ENCODE measurements at places on chromosomes 4 and X.

DNA sequence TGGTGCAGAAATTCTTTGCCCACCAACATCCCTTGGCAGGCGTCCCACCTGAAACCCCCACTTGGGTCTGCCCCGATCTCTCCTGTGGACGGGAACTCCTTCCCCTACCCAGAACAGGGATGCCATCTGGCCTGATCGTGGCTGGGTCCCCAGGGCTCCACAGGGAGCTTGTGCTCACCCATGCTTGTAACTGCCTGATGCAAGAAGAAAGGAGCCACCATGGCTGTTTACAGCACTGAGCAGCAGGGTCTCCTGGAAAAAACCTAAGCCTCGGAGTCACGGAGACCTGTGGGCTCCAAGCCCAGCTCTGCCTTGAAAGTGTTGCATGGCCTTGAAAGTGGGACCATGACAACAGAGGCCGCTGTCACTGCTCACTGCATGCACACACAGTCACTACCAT, 101.5 kb upstream of the AFAP1 start:
- DNase-seq = no peak

- DNase-seq = no peak
Measured at GRCh38 chr4:104677116-104677515, 182.4 kb upstream of the CXXC4 start.

GRCh38 chrX:109345856-109346255, 136.0 kb downstream of the GUCY2F start:
- no peak for DNase-seq

GRCh38 chr4:25532591-25532990, 123.1 kb upstream of the SLC34A2 start:
- DNase-seq = no peak

DNA sequence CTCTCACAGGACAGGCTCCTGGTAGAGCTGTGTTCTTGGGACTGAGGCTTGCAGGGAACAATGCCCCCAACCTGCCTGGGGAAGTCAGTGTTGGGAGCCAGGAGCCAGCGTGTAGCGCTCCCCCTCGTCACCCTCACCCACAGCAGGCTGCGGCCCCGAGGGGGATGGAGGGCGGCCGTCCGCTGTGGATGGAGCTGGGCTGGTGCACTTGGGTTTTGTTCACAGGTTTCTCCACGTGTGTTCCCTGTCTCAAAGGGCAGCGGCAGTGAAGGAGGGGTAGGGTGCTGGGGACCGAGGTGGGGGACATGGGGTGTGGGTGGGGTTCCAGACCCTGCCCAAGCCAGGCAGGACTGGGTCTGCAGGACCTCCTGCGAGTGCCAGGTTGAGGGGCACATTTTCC, 69.1 kb downstream of the RGS12 start:
- DNase-seq = no peak

- DNase-seq = no peak
Measured at GRCh38 chr4:45063696-45064095, 337.3 kb upstream of the GNPDA2 start.

DNA sequence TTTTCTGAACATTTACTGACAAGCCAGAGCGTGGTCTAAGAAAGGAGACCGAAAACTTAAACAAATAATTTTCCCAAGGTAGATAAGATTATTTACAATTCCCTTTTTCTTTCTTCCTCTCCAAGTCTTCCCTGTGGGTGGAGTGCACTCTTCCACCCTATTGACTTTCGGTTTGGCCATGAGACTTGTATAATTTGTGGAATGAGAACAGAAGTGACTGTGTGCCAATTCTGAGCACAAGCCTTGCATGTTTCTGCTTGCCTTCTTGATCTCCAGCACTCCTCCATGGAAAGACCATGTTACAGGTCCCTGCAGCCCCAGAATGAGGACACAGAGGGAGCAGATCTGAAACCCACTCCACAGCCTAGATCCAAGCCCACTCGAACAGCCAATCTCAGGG, 150.0 kb upstream of the HPGD start:
- DNase-seq = no peak

DNA sequence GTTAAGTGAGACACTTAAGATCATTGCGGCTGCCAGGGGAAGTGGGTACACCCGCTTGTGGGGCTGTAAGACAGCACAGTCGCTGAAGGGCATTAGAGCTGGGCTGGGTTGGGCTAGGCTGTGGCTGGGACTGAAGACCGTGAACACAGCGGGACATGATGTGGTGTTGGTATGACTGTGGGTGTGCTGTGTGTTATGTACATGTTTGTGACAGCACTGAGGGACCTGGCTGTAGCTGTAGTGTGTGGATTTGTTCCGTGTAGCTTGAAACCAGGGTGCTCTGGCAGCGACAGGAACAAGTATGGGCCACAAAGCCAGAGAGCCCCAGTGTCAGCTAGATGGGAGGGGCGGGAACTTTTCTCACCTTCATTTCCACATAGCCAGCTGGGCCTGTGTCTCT, 82.1 kb downstream of the NHSL2 start:
- no peak for DNase-seq

DNA sequence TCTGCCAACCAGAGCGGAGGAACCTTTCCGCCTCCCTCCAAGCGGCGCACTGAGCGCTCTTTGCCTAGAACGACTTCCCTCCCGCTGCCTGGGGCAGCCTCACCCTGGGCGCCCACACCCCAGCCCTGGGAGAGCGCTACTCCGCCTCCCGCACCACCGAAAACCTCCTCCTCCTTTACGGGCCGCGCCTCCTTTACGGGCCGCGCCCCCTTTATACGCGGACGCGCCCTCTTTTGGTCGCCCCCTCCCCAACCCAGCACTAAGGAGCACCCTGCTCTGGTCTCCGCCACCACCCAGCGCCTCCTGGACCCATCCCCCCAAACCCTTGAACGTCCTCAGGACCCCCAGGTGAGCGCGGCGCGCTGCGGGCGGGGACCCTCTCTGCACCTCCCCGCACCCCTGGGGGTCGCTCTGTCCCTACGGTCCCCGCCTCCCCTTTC, 586 bp upstream of the NSG1 start:
- DNase-seq = no peak

DNA sequence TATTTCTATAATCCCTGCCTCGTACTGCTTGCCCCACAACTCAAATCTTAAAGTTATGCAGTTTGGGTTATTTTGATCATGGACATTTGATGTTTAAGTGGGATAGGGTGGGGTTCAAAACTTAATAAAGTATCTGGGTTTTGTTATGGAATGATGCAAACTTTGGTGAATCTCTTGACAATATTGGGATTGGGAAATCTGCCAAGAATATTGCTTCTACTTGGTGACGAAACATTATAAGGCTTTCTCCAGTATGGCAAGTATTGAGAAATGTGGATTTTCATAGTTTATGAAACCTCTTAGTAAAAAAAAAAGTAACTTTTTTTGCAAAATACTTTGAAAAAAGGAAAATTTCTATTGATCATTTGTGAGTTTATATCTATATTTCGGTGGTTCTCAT, 130.8 kb upstream of the SFRP2 start:
- no peak for DNase-seq

GRCh38 chr4:188683571-188683970, 544.3 kb downstream of the TRIML1 start:
- DNase-seq = no peak

DNA sequence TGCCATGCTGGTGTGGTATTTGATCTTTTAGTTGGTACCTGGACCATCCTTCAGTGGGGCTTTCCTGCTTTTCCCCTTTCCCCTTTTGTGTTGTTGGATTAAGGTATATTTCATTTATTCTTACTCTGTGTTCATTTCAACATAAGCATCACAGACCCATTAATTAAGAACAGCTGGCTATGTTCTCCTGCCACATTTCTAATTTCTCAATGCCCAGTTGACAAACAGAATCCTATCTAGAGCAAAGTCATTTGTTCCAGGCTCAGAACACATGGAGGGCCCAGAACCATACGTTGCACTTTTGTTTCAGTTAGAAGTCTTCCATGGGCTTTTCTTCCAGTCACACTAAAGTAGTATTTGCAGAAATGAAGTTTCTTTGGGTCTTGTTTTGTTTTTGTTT, 46.1 kb upstream of the EOLA2 start:
- DNase-seq = no peak

GRCh38 chr4:186021461-186022167, 47.3 kb upstream of the TLR3 start:
- no peak for DNase-seq

GRCh38 chrX:26845056-26845455, 618.1 kb downstream of the PPP4R3C start:
- no peak for DNase-seq

DNA sequence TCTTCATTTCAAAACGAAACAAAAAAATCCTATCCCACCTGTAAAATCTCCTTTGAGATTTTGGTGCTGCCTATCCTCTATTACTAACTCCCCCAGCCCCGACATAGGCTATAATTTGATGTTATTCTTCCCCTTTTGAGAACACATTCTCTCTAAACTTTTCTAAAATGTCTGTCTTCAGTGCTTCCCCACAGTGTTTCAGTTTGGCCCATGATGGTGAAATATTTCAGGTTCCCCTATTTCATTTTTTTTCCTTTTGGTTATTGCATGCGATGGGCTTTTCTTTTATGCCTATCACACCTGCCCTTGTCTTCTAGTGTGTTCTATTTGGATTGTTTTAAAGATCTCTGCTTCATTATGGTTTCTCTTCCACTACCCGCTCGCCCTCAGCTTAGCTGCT, 14.7 kb downstream of the BCORL1 start:
- no peak for DNase-seq

DNA sequence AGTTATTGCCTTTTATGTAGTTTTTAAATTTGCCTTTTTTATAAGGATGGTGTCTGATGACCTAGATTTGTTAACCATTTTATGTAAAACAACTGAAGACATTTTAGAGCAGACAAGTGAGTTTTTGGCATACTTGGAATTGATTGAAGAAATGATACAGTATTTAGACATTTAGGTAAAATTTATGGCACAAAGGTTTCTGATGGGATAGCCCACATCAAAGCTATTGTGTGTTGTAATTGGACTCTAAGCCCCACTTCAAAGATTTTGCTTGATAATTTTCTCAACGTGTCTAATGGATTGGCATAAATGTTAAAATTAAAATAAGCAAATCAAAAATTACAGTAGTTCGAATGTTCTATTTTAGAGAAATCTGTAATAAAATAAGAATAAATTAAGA, 17.6 kb downstream of the EPGN start:
- no peak for DNase-seq

GRCh38 chr4:92791871-92792440, 488.2 kb downstream of the GRID2 start:
- no peak for DNase-seq

DNA sequence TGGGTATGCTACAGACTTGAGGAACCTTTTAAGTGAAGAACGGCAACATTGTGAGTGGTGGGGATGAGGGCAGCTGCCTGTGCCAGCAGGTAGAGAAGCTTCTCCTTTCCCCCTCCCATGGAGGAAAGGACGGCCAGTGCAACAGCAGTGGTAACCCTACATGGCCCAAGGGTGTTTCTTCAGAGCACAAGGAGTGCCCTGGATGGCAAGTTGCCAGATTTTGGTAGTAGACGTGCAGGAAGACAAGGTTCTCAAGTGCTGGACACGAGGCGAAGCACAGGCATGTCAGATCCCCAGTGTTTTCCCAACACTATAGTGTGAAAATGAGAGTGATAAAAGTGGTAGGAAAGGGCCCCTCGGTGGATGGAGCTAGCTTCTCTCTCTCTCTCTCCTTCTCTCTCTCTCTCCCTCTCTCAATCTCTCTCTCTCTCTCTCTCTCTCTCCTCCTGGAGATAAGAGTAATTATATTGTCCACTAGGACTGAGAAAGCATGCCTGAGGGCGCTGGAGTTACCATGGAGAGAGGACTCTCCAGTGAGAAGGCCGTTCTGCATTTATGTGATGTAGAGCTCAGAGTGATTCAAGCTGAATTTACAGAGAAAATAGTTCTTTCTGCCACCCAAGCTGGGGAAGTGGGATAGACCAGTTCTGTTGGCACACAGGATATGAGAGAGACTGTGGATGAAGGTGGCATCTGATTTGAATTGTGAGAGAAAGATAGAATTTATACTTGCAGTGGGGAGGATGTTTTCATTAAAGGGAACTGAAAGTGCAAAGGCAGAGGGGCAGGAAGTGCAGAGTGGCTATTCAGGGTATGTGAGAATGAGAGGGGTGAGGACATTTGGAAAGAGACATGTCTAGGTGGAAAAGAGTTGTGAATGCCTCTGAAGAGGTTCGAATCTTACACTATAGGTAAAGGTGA, 25.7 kb upstream of the TRPC3 start:
- no peak for DNase-seq

GRCh38 chrX:123215397-123216089, 31.5 kb downstream of the GRIA3 start:
- DNase-seq = no peak

DNA sequence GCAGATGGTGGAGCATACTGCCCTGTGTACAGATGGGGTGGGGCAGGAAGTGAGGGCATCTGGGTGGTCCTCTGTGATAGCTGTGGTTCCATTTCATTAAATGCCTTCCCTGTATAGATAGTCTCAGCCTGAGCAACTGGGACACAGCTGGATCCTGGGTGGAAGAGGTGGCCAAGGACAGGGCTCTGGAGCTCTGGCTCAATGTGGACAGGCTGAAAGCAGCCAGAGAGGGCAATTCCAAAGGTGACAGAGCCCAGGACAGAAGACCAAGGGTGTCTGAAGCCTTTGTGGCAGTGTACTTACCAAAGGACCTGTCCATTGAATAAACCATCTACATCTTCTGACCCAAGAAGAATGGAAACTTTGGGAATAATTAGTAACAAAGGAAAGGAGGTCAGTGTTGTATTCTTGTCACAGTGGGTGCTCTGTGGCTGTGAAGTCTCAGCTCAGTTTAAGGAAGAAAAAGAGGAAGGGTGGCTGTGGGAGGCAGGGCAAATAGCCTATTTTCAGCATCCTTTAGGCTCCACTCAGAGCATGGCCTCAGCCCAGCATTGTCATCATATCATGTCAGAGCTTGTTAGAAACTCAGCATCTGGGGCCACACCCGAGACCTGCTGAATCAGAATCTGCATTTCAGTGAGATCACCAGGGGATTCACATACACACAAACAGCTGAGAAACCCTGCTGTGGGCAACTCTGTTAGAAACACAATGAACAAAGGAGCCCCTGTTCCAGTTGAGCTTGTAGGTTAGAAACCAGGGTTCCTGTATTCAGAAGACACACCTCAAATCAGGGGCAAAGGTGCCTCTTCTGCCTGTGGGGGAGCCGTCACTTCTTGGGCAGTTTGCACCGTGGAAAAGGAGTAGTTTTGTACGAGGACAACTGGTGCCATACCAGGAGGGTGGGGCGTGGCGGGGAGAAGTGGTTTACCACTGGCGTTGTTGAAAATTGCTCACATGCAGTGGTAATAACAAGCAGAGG, 168.6 kb downstream of the PTTG2 start:
- peak; percentile 40 for DNase-seq
